CD4-positive, alpha-beta T cell treated with Interleukin-6 for 4 hours (primary cell): ENCODE measurements at places on chromosomes 5 and 9.

DNA sequence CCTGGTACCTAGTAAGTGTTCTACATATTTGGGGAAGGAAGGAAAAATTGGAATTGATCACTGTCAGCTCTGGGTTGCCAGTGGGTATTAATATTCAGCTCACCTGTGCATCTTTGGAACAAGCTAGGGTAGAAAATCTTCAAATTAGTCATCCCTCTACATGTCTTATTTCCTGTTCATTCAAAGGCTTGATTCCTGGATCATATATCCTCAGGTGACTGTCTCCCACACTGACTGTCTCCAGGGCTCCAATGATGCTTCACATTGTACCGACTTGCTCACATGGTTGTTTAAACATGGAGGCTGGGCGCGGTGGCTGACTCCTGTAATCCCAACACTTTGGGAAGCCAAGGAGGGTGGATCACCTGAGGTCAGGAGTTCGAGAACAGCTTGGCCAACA, 11.6 kb upstream of the SUSD1 start:
- DNase-seq = no peak

DNA sequence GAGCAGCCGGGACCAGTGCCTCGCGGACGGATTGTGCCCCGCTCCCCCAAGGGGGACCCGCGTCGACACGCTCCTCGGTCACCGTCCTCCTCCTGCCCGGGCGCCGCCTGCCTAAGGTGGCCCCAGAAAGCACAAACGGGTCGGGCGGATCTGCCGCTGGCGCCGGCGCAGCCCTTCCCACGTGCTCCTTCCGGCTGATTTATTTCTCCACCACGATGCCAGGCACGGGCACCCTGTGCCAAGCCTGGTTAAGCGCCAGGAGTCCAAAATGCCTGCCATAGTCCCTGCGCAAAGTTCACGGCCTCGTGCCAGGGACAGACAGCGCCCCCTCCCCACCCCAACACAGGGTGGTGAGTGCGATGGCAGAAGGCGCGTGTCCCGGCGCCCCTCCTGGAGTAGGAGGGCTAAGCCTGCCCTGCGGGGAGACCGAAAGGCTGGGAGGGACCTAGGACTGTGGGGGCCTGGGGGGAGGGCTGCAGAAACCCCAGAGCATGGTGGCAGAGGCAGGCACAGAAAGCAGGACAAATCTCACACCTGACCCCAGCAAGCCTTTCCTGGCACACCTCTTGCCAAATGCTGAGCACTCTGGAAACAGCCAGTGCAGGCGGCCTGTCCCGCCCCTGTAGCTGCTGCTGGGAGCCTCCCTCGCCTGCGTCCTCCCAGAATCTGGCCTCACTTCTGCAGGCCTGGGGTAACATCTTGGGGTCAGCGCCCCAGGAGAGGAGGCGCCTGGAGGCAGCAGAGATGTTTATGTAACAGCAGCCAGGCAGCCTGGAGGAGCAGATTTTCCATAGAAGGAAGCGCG, 1.1 kb upstream of the NOTCH1 start:
- peak; percentile 78 for DNase-seq

DNA sequence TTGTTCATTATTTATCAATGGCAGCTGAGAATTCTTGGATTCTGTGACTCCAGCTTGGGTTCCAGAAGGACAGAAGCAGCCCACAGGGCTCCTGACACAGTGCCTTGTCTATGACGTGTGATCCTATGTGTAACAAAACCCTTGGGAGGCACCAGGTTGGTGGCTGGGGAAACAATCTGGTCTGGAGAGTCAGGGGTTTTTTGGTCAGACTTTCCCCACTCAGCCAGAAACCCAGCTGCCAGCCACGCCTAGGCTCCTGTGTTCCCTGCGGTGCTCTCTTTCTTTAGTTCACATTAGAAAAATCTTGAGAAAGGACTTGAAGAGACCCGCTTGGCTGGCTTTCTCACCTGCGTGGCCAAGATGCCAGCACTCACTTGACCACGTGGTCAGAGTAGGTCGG, 15.5 kb upstream of the ZBED3 start:
- DNase-seq = no peak

- DNase-seq = no peak
Measured at GRCh38 chr9:89374176-89374575, 55.9 kb downstream of the SECISBP2 start.

- DNase-seq = no peak
Measured at GRCh38 chr5:75567710-75568109, 43.5 kb upstream of the ANKDD1B start.

- DNase-seq = no peak
Measured at GRCh38 chr5:122907276-122907675, 61.9 kb downstream of the SNX24 start.

DNA sequence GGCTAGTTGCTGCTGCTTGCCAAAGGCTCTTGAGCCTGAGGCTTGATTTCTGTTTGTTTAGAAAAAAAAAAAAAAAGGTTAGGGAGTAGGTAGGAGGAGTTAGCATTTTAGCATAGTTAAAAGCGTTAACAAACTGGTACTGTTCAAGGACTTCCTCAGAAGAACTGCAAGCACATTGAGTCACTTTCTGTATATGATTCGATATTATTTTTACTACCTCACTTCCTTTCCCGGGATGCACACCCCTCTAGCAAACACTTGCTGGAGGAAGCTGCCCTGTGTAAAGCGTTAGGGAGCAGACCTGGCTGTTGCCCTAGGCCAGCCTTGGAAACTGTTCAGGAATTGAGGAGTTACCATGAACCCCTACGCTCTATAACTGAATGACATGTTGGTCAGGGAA, 15.7 kb upstream of the CEP120 start:
- no peak for DNase-seq
